ENCODE measurements at places on chromosomes 6 and 20. TPM values are rescaled to one million over a fixed set of nuclear protein-coding genes. Genes with fewer than 3 reads are reported as not detected.

The ARMC2 gene
- total RNA-seq: 1.7 TPM

The CUL7 gene
- 20.5 TPM for total RNA-seq

The DNMT3B gene
- 14.2 TPM for total RNA-seq

The BMP5 gene
- not detected for total RNA-seq

The WFDC12 gene
- total RNA-seq: not detected

The ZBTB46 gene
- total RNA-seq: 0.72 TPM

The DEFB129 gene
- not detected for total RNA-seq

The DDX27 gene
- 42.8 TPM for total RNA-seq

The KCNQ2 gene
- 0.14 TPM for total RNA-seq

The SLC2A10 gene
- 12.5 TPM for total RNA-seq

The DLGAP4 gene
- 41.4 TPM for total RNA-seq
